Muscle of leg (tissue), 16 donors: ENCODE measurements at places on chromosomes 1 and 21. TPM values are rescaled to one million over a fixed set of nuclear protein-coding genes. Genes with fewer than 3 reads are reported as not detected.

- no peak overlapping the region for H3K27ac ChIP-seq
- H3K4me1 ChIP-seq: peaks cover 11% of the 10 kb centered on the region
- H3K4me3 ChIP-seq: no peak overlapping the region
Measured at GRCh38 chr1:40712405-40712944, 21.0 kb downstream of the NFYC start.

GRCh38 chr1:150271291-150271959 lies 1.2 kb upstream of the C1orf54 start:
- H3K36me3 ChIP-seq: peaks cover 9% of the 10 kb centered on the region
- H3K4me3 ChIP-seq: no peak overlapping the region
- no peaks in the 10 kb centered on the region for H3K27me3 ChIP-seq
- H3K4me1 ChIP-seq: peaks cover 36% of the 10 kb centered on the region
- no peak for DNase-seq

DNA sequence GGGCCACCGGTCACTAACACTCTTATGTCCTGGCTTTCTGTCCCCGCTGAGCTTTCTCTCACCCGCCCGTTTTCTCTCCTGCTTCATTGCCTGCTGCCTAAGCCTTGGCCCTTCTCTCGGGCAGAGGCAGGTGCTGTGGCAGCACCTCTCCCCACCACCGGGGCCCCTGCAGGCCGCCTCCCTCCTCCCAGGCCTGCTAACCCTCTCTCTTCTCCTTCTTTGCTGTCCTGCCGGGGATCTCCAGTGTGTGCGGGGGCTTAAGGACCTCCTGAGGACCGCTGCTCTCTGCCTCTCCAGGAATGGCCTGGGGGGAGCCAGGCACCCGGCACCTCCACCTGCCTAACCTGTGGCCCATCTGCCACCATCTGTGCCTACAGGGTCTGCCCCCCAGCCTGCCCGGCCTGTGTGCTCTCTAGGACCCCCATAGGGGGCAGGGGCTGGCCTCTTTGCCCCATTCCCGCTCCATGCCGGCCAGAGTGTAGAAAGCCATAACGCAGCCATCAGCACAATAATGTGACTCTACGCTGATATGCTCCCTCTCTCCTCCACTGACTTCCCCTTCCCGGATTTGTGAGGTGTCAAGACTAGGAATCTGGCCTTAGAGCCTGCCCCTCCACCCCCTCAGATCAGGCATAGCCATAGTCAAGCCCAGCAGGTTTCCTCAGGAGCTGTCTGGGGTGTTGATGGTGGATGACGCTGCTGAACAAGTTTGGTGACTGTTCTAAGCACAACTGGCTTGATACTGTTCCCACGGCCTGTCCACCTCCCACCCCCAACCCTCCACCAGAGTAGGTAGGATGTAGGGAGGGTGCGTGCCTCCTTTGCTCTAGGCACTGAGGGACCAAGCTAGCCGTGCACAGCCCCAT lies 6.1 kb upstream of the SFN start:
- no peak for DNase-seq
- peak overlapping the region; percentile 17 for H3K27ac ChIP-seq
- no peak overlapping the region for H3K4me3 ChIP-seq
- H3K4me1 ChIP-seq: peaks cover 7% of the 10 kb centered on the region
- H3K27me3 ChIP-seq: no peaks in the 10 kb centered on the region

The OR2T29 gene
- total RNA-seq: not detected

DNA sequence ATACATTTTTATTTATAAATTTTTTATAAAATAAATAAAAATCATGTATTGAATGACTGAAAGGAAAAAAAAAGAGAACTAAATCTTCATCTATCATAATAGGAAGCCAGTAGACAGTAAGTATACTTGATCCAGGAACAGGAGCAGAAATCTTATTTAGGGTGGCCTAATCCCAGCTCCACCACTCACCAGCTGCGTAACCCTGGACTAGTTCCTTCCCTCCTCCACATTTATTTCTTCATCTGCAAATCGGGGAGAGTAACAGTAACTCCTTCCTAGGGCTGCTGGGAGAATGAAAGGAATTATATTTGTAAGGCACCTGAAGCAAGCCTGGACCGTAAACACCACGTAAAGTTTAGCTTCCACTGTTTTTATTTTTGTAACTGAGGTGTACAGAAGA lies 17.9 kb downstream of the GLIS1 start:
- no peak overlapping the region for H3K27ac ChIP-seq
- H3K4me3 ChIP-seq: no peak overlapping the region
- no peak for DNase-seq

DNA sequence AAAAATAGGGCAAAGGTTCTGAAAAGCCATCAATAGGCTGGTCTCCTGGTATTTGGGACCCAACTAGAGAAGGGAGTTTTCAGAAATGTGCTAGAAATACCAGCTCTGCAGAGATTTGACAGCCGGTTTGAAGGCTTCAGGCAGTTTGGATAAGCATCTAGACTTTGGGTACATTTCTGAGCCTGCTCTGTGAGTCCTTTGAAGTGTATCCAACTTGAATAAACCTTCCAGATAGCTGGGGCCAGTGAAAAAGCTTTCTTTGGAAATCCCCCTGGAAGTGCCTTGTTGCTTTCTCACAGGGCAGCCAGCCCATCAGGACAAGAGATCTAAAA lies 6.4 kb upstream of the PEF1 start:
- peak; percentile 61 for DNase-seq
- H3K4me3 ChIP-seq: no peak overlapping the region
- no peaks in the 10 kb centered on the region for H3K27me3 ChIP-seq
- H3K36me3 ChIP-seq: peaks cover 44% of the 10 kb centered on the region
- peaks cover 40% of the 10 kb centered on the region for H3K4me1 ChIP-seq

- H3K27ac ChIP-seq: no peak overlapping the region
- no peak overlapping the region for H3K4me3 ChIP-seq
- no peaks in the 10 kb centered on the region for H3K27me3 ChIP-seq
- H3K36me3 ChIP-seq: peaks cover 27% of the 10 kb centered on the region
Measured at GRCh38 chr1:110341146-110341871, 2.1 kb downstream of the RBM15 start.

The CCDC185 gene
- not detected for total RNA-seq

The SERTAD4 gene
- total RNA-seq: 6.3 TPM

DNA sequence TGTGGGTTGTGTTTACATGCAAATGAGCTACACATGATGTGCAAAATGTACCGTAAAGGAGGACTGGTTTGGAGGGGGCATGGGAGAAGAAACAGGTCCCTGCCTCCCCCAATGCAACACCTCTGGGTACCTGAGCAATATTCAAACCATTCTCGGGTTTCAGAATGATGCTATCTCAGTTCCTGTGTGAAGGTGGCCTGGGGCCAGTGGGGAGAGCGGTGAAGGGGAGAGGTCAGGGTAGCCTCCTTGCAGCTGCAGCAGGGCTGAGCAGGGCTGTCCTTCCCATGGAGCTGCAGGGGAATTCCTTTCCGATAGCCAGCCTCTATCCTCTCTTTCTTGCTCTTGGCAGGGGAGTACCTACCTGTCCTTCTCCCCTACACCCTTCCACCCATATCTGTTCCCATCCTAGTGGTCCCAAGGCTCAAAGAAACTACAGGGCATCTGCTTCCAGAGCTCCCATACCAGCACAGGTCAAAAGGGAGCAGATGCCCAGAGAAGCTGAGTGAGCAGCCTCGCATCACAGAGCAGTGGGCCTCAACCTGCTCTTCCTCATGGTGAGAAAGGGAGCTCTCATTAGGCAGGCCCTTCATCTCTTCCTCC lies 11.9 kb downstream of the MEF2D start:
- H3K36me3 ChIP-seq: peaks cover 37% of the 10 kb centered on the region
- no peaks in the 10 kb centered on the region for H3K27me3 ChIP-seq
- H3K27ac ChIP-seq: peak overlapping the region; percentile 56

- no peaks in the 10 kb centered on the region for H3K36me3 ChIP-seq
- H3K27me3 ChIP-seq: no peaks in the 10 kb centered on the region
- no peak overlapping the region for H3K4me3 ChIP-seq
- H3K4me1 ChIP-seq: no peaks in the 10 kb centered on the region
- DNase-seq: no peak
Measured at GRCh38 chr21:38945545-38946245, 140.0 kb downstream of the ETS2 start.

DNA sequence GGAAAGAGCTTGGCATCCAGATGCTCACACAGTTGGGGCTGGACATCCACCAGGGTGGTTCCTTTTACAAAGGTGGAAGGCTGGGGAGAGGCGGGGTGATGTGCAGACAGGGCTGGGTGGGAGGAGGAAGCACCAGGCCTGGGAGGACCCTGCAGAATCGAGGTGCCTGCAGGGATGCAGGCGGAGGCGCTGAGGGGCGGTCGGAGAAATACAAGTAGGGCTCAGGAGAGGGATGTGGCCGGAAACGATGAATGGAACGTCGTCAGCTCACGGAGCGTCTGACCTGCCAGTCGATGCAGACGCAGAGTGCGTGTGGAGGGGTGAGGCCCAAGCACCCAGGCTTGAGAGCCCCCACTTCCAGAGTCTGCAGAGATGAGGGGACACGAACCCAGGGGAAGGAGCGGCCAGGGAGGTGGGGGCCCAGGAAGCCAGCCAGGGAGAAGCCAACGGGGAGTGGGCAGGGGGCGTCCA lies 63.4 kb downstream of the TRIM11 start:
- no peaks in the 10 kb centered on the region for H3K27me3 ChIP-seq
- DNase-seq: no peak
- H3K4me3 ChIP-seq: no peak overlapping the region
- H3K4me1 ChIP-seq: no peaks in the 10 kb centered on the region
- no peak overlapping the region for H3K27ac ChIP-seq

DNA sequence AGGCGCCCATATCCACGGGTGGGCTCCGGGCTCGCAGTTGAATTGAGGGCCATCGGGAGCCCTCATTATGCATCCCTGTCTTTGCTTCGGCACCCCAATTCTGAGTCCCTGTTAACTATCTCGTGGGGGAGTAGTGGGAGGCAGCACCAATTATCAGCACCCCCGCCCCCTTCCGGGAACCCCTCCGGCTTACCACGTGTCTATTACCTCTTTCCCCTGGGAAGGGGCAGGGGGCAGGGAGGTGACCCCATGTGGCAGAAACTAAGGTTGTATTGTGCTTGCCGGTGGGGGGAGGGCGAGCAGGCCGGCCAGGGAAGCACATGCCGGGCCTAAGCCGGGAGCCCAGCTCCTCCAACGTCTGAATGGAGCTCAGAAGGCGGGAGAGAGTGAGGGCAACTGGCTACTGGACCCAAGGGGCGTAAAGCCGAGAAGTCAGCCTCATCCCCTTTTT lies 1.0 kb downstream of the LIN28A start:
- DNase-seq: no peak
- peaks cover 63% of the 10 kb centered on the region for H3K27me3 ChIP-seq
- no peaks in the 10 kb centered on the region for H3K4me1 ChIP-seq
- no peaks in the 10 kb centered on the region for H3K36me3 ChIP-seq
- H3K4me3 ChIP-seq: no peak overlapping the region

DNA sequence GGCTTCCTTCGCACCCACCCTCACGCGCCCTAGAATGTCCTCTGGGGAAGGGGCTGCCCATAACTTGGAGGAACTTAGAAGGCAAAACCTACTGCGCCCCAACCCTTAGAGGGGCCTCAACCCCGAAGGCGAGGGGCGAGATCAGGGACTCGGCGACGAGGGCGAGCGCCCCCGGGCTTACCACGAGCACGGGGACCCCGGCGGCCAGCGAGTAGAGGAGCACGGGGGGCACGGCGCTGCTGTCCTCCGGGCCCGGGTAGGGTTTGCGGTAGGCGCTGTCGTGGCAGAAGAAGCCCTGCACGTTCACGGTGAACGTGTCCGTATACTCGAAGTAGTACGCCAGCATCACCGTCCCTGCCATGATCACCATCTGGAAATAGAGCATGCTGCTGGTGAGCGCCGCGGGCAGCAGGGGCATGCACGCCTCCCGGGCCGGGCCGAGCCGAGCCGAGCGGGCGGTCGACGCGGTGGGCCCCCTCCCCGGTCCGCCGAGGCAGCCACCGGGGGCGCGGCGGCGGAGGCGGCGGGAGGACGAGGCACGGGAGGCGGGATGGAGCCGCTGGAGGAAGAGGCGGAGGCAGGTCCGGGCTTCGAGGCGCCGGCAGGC lies 304 bp downstream of the PLPPR5 start:
- H3K27ac ChIP-seq: no peak overlapping the region
- peak overlapping the region; percentile 42 for H3K4me3 ChIP-seq
- no peaks in the 10 kb centered on the region for H3K36me3 ChIP-seq
- H3K27me3 ChIP-seq: peaks cover 29% of the 10 kb centered on the region
- peak; percentile 45 for DNase-seq

DNA sequence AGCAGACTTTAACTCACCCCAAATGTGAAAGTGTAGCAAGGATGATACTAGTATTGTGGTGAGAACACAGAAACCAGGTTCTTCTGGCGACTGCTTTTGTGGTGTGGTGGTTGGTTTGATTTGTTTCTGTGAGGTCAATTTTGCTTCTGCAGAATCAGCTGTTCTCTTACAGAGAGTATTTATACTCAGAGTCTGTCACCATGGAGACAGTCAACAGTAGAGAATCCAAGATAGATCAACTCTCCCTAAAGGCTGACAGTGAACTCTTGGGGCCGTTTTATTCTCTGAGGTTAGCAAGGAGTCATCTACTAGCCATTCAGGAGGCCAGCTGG lies at the start of gene CFAP107:
TSS of gene CFAP107 (plus strand) at position 209 of the 332 bp plus-strand sequence. CDS start 231 bp downstream, outside the sequence.
- no peak within 1 kb of the TSS for H3K4me3 ChIP-seq
- no peaks in the 10 kb centered on the region for H3K27me3 ChIP-seq
- H3K36me3 ChIP-seq: no peaks in the 10 kb centered on the region

The IL20 gene
- not detected for total RNA-seq

The UBE2Q1 gene
- total RNA-seq: 21.8 TPM

DNA sequence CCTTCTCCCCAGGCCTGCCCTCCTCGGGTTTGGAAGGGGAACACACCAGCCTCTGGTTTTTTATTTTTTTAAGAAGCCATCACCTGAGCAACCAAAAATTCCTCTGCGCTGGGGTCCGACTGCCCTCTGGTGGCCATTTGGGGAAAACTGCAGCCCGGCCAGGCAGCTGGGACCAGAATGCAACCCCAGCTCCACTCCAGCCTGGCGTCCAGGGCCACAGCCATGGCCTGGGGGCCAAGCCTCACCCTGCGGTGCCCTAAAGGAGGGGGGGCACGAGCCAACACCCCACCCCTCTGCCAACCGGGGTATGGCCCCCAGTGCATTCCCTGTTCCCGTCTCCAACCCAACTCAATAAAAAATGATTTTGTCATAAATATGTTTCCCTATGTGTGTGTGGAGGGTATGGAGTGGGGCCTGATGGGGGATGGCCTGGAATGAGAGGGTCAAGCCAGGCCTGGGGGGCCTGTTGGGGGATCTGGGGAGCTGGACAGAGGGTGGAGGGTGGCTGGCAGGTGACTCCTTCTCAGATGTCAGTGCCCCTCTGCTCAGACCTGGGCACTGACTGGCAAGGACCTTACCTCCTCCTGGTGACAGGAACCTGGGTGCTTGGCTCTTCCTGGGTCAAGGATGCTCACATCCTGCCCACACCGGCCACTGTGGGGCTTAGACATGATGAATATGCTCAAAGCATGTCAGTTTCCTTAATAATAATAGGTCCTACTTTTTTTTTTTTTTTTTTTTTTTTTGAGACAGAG lies 3.2 kb downstream of the GPR3 start:
- no peak overlapping the region for H3K27ac ChIP-seq
- H3K4me1 ChIP-seq: peaks cover 74% of the 10 kb centered on the region
- H3K36me3 ChIP-seq: no peaks in the 10 kb centered on the region
- H3K4me3 ChIP-seq: no peak overlapping the region
- DNase-seq: peak; percentile 82
